ENCODE measurements at places on chromosomes 16 and 17.

DNA sequence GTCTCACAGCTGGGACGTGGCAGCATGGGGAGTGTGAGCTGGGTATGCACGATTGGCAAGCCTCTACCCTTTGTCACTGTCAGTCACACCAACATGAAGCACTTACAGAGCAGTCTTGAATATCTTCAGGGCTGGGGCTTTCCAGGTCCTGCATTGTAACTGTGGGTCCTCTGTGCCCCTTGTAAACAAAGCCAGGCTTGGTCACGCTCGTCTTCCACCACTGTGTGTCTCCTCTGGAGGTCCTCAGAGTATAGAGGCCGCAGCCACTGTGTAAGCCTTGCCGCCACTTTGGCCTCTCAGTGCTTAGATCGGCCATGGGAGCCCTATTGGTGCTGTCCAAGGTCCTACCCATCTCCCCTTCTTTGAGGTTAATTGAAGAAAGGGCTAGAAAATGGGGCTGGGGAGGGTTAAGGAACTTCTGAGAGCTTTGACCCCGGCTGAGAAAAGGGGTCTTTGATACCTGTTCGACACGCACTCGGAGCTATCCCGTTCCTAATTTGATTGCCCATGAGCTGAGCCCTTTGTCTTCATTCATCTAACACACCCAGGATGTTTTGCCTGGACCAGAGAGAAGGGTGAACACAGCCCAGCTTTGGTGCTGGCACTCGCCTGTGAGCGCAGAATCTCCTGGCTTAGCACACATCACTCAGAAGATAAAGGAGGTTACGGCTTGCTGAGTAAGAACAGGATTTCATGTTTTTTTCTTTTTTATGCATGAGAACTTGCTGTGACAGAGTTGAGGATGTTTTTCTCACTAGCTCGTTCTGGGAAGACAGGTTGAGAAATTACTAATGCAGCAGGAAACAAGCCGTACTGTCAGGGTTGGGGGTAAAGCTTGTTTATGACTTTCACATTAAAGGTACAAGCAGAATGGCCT is 267.9 kb downstream of the CPPED1 start:
- DNase-seq = peak; percentile 4

- DNase-seq = no peak
Measured at GRCh38 chr17:49756323-49757150, 7.4 kb downstream of the FAM117A start.

- no peak for DNase-seq
Measured at GRCh38 chr16:57411362-57411976, 6.9 kb downstream of the CCL17 start.

DNA sequence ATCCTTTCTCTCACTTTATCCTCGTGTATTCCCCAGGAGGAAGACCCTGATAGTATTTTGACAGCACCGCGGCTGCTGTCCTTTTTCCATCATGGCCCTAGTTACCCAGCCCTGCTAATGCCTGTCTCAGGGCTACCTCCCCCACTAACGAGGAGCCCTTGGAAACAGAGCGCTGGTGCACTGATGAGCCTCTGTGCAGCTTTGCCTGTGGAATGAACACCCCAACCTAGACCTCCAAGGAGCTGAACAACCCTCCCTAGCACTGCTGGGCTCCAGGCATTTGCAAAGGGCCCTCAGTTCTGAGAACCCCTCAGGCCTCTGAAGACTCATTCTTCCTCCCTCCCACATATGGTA is 23.3 kb upstream of the CCL1 start:
- DNase-seq = no peak

- no peak for DNase-seq
Measured at GRCh38 chr16:50310308-50311133, 44.2 kb downstream of the ADCY7 start.

DNA sequence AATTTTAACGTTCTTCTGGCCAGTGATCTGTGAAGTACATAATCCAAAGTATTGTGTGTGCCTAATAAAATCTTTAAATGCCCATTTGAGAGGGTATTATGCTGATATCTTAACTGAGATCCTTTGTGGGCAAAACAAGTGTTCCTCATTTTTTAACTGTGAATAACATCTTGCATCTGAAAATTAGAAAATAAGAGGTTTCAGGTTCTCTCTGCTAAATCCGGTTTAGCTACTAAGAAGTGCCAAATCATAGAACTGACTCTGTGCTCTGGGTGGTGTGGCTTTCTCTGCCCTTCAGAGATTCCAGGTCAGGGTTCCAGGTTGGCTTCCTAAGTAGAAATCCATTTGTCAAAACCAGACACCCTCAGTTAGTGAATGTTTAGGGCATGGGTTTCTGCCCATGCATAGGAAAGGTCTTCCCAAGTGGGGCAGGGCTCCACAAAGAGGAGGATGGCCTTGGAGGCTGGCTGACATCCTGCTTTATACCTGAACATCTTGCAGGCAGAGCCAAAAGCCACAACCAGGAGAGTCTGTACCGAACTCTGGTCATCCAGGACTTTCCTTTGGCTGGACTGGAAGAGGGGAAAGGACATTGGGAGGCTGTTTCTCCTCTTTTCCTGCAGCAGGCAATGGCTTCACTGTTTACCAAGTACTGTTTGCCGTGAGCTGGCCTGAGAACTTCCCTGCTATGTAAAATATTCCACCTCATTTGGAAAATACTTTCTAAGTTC is 8.5 kb downstream of the ALDH3A2 start:
- DNase-seq = no peak

DNA sequence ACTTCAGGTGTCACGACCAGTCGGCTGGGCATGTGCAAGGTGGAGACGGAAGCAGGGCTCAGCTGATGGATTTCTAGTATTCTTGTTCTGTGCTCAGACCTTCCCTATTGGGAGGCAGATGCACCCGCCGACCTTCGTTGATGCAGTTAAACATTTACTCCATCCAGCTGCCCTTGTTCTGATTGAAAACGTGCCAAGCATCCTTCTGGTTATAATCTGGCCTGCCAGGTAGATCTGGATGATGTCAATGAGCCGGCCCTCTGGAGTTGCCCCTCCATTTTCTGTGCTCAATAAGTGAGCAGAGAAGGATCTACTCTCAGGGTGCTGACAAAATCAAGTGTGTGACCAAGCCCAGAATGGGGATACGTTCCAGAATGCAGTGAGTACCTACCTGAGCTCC is 38.3 kb downstream of the CCDC182 start:
- DNase-seq = no peak

DNA sequence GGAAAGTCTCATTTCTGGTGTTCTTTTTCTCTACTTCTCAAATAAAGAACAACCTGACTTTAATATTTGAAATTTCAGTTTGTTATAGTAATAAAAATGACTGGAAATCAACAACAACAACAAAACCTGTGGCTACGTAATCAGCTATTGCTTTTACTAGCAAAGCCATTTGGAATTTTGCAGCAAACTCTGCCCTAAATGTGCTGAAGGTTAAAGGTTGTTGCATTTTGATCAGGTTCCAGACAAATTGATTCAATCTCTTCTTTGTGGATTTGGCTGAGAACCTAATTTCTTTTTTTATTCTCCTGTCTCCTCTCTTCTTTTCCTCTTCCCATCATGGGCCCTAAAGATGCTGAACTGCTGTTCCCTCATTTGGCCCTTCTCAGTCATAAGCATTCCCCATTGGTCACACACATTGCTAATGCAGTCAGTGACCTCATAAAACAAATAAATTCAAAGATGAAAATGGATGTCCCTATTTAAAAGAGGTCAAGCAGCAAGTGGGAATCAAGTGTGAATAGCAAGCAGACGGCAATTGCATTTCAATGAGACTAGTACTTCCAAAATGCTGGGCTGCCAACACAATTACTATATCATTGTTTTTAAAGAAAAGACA is 795.1 kb upstream of the CDH8 start:
- DNase-seq = no peak

DNA sequence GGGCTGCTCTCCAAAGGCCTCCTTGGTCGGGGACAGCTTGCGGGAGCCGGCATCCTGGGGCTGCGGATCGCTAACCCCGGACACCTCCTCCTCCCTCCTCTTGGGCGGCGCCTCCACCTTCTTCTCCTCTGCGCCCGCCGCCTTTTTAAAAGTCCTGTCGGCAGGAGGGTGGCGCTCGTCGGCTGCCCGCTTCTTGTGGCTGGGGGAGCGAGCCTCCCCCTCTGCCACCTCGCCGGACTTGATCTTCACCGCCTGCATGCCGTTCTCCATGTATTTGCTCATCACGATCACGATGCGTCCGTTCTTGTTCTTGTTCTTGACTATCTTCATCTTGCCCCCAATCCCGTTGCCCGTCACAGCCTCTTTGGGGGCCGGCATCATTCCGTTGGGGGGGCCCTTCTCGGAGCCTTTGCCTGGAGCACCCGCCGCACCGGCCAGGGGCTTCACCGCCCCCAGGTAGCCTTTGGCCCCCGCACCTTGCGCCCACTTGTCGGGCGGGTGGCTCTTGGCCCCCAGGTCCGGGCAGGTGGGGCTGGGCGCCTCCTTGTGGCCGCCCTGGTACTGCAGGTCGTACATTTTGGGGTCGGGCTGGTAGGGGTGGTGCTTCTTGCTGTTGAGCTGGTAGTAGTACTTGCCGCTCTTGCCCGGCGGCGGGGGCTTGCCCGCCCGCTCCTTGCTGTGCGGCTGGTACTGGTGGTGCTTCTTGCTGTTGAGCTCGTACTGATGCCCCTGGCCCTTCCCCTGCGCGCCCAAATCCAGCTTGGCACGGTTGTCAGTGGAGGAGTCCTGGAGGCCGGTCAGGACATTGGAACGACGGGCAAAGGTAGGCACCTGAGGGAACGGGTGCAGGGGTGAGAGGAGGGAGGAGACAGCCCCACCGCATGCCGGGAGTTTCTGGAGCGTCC is 4.4 kb downstream of the CBX4 start:
- peak; percentile 62 for DNase-seq

GRCh38 chr17:19830061-19830460 is 37.7 kb downstream of the ULK2 start:
- no peak for DNase-seq

DNA sequence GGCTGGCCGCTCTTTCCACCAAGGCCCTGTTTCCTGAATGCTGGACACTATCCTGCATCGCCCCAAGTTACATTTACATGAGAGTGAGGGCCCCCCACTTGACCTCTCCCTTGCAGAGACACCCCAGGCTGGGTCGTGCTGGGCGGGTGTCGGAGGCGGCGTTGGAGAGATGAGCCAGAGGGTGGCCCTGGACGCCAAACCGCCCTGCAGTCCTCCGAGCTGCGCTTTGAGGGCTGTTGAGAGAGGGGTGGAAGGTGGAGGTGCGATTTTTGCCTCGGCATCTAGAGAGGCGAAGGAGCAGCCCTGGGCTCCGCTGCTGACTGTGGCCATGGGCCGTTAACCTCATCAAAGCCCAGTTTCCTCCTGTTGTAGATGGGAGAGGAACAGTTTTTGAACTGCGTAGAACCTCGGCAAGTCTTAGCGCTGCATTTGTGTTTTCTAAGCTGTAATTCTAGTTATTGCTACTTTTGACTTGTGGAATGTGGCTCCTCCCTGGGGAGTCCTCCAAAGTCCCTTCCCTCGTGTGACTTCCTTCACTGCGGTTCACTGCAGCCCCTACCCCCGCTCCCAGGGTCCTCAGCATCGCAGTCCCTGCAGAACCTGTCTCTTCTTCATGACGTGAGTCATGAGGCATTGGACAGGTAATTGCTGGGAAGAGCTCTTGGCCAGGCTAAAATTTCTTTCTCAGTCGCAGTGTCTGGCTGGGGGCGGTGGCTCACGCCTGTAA is 986 bp upstream of the ELOB start:
- no peak for DNase-seq

DNA sequence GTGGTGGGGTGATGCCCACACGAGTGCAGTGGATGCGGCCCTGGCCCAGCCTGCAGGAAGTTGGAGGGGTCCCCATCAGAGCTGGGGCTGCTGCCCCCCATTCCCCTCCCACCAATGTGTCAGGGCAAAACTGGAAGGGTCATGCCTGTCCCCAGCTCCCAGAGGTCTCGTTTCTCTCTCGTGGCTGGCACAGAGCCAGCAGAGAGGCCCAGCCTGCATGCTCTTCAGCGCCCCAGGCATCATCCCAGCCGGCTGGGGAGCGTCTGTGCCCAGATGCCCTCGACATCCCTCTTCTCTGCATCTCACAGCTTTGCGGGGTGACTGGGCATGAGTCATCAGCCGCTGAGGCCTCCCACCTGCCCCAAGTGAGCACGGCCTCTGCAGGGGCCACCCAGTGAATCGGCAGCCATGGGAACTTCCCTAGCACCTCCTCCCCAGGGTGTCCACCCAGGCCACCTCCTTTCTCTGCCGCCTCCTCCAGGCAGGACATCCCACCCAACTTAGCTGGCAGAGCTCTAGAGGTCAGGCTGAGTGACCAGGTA is 9.8 kb upstream of the CSNK1D start:
- DNase-seq = no peak

DNA sequence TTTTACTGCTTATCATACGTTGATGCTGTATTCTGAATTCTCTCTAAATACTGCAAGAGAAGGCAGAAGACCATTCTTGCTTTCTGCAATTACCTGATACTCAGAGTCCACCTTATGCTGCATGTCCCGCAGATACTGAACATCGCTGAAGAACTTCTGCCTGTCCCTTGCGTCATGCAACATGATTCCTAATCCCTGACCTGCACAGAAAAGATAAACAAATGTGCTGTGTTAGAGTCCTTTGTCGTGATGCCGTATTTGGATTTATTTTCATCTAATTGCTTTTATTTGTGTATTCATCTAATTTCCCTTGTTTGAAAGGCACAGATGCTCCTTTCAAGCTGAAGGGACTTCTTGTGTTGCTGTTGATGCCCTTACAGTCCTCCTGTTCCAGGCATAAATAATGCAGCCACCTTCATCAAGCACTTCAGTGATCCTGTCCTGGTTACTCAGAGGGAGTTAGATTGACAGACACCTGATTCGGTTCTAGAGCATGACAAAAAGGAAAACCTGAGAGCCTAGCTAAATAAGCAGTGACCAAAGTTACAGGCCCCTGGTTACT is 6.5 kb downstream of the MARCHF10 start:
- no peak for DNase-seq

DNA sequence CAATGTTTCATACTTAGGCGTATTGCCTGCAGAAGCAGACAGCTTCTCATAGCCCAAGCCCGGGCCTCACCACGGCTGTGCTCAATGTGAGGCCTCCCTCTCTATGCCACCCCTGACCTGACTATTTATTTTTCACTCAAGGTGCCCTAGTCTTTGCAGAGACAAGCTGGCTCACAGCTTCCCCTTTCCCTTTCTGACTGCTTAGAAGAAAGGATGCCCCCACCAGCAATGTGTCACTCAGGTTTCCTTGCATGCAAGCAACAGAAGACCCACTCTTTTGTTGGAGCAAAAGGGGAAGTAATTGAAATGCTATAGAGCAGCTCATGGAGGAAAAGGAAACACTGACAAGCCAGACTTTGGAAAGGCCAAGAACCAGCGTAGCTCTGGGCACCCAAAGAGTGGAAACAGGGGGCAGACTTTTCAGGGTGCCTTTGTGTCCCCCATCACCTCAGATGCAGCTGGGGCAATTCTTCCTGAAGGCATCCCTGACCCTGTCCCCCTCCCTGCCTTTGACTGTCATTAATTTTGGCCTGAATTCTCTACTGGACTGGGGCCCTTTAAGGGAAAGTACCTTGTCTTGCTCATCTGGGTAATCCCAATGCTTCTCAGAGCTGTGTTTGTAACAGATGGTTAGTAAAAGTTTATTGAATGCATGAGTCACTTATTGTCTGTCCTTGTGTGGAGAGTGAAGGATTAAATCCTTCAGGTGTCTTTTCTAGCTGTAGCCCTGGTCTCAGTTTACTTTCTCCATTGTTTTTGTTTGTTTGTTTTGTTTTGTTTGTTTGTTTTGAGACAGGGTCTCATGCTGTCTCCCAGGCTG is 17.8 kb downstream of the RGS9 start:
- no peak for DNase-seq
